ENCODE measurements at places on chromosomes 12 and 14.

DNA sequence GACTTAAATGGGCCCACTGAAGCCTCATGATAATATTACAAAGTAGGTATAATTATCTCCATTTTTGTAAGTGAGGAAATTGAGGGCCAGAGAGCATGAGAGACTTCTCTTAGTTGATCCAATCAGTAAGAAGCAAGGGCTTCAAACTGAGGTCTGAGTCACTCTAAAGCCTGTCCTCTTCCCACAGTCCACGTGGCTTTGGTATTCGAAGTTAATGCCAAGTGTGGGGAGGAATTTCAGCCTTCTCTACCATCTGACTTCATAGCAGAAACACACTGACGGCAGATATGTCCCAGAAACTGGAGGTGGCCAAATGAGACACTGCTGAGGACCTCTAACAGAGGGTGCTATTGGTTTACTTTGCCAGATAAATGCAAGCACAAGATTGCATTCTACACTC lies 114.4 kb upstream of the OVCH1 start:
- no peak for DNase-seq

- DNase-seq, result no peak
These were observed 449.1 kb upstream of the SOX5 start for GRCh38 chr12:24398605-24399004.

GRCh38 chr12:5258498-5258897 lies 173.4 kb upstream of the NTF3 start:
- no peak for DNase-seq

DNA sequence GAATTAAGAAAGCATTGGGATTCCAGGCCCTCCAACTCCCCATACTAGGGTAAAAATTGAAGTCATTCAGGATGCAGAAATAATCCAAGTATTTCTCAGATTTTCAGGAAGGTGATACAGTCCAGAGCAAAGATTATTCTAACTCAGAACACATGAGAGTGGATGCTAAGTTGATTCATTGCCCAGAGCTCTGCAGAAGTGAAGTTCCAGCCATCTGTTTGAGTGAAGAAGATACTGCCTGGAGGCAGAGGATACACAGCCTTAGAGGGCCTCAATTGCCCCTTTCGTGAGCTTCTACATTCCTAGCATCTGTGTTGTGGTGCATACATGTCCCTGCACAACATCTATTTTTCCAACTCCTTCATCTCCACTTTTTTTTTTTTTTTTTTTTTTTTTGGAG lies 36.9 kb upstream of the SMUG1 start:
- no peak for DNase-seq

DNA sequence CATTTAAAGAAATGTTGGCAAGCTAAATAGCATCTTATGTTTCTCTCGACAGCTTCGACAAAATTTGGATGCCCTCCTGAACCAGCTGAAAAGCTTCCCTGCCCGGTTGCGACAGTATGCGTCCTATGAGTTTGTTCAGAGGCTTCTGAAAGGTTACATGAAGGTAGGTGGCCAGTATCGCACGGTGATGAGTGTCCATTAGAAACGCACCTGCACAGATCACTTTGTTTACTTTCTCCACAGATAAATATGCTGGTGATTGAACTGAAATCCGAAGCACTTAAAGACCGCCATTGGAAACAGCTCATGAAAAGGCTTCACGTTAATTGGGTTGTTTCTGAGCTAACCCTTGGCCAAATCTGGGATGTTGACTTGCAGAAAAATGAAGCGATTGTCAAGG lies 36.5 kb downstream of the DYNC1H1 start:
- no peak for DNase-seq
